Activated naive CD4-positive, alpha-beta T cell (primary cell): ENCODE measurements at places on chromosomes 12 and 14.

DNA sequence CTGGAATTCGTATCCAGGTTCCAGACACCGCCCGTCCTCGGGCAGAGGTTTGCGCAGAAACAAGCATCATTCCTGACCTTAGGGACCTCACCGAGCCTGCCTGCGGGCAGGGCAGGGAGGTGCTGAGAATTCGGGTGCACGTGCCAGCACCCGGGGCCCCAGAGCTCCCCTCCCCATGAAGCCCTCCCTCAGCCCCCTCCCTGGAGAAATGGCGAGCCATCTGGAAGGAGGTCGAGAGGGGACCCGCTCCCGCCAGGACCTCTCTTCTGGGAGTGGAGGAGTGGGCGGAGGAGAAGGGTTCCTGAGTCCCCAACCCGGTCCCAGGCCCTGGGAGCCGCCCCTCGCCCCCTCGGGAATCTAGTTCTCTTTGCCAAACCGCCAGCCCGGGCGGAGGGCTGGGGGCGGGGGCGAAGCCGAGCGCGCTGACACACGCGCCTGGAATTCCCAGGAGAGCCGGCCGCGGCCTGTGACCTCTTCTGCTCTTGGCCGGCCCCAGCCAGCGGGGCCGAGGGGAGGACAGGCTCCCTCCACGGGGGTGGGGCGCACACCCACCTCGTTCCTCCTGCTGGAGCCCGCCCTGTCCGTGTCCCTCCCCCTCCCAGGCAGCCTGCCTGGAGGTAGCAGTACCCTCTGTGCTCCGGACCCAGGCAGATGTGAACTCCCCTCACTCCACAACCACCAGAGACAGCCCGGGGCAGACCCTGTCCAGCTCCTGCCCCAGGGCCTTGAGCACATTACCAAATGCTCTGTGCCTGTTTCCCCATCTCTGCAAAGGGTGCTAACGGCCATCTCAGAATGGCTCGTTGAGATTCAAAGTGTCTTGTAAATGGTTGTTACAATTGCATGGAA lies 23.0 kb upstream of the GPR132 start:
- DNase-seq, result no peak

DNA sequence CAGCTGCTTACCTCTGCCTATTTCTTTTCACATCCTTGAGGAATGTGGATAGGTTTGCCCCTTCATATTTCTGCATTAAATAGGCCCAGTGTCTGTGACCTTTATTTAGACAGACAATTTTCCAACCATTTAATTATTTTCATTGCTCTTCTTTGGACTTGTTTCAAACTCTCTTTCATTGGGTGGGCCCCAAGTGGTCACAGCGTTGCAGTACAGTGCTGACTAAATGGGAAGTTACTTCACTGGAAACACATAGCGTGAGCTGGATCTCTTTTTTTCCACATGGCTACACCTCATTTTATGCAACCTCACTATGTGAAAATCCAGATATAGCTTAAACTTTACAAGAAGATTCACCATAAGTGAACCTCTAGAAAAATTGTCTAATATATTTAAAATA lies 438.9 kb downstream of the ADAMTS20 start:
- DNase-seq, result no peak

- DNase-seq, result no peak
Measured at GRCh38 chr14:68728342-68729106, 64.3 kb downstream of the ZFP36L1 start.

DNA sequence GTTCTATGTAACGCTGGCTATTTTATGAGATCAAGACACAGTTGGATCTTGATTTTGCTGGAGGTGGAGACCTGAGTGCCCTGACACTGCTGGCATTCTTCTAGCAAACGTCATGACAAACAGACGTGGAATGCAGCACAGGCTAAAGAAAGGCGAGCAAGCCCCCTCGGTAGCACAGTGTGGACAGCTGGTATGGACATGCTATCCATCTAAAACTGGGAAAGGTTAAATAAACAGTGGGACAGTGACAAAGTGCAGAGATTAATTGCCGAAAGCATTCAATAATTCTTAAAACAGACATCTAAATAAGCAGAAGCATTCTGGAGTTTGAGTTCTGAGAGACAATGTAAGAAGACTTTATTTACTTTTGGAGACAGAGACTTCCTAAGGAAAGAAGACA lies 237.2 kb downstream of the FBXL14 start:
- DNase-seq, result no peak

- no peak for DNase-seq
Measured at GRCh38 chr12:59937148-59937547, 341.3 kb downstream of the SLC16A7 start.

DNA sequence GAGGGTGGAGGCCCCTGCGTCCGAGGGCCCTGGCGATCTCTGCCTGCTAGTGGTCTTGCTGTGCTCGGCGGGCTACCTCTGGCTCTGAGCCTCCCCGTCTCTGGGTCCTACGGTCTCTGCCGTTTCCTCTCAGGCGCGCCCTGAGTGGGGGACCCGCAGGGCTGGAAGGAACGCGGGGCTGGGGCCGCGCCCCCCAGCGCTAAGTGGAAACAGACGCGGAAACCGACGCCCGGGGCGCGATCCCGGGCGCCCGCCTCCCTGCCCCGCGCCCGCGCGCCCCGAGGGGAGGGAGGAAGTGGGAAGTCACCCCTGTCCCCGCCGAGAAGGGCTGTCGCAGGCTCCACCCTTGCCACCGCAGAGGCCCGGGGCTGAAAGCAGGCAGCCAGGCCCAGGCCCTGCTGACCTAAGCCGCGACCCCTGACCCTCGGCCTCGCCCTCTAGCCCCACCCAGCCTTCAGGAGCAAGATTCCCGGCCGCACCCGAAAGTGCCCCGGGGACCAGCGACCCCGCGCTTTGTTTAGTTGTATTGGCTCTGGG lies 831 bp downstream of the CRIP1 start:
- DNase-seq, result no peak

DNA sequence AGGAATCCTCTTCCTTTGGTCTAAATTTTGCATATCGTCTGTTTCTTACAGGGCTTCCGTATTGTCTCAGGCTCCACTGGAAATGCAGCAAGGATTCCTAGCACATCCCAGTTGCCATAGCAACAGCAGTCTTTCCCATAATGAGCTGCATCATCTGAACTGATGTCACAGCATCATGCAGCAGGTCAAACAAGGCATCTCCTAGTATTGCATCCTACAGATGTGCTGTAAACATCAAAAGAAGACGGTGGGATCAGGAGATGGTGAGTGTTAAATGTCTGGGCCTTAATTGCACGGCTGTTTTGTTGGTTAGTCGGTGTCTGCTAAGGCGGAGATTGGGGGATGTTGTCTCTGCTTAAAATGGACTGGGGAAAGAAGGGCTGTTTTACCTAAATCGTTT lies at the start of gene AKAP6:
Gene AKAP6, plus strand, starts transcription at position 153 of the 400 bp plus-strand sequence. CDS start 104,196 bp downstream, outside the sequence.
- no peak for DNase-seq

- DNase-seq, result no peak
Measured at GRCh38 chr14:80080601-80081000, 130.7 kb downstream of the DIO2 start.

- DNase-seq, result no peak
Measured at GRCh38 chr12:12527820-12528296, 34.8 kb downstream of the DUSP16 start.

- no peak for DNase-seq
Measured at GRCh38 chr12:46024099-46024498, 33.7 kb upstream of the SCAF11 start.
